ENCODE measurements at places on chromosomes 3 and 15.

- no peak for DNase-seq
Measured at GRCh38 chr3:191290311-191291025, 38.7 kb upstream of the CCDC50 start.

- DNase-seq, result no peak
Measured at GRCh38 chr3:169148448-169149348, 514.8 kb downstream of the MECOM start.

DNA sequence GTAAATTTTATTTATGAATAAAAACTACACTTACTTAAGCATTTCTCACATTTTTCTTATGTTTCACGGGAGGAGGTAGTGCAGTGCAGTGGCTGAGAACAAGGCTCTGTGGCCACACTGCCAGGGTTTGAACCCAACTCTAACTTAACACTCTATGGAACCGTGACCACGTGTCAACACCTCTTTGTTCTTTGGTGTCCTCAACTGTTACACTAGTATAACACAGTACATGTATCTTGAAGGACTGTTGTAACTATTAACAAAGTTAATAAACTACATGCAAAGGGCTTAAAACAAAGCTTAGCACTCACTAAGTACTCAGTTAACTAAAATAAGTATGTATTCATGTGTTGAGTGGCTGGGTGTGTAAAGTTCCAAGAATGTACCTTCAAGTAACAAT lies 19.5 kb downstream of the CD47 start:
- DNase-seq, result no peak

GRCh38 chr3:172096881-172097420 lies 57.6 kb downstream of the FNDC3B start:
- no peak for DNase-seq

DNA sequence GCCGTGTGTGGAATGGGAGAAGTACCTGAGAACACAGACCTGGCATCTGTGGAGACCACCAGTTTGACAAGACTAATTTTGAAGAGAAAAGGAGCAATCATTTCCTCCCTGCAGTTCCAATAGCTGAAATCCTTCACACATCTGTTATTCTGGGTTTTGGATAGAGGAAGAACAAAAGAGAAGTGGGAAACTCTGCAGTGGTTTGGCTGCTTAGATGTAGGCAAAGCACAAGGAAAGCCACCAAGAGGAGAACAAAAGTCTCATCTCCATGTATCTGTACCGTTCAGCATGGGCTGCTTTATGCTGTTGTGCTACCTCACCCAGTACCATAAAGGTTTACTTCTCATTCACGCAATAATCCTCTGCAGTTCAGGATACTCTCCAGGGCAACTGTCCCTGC lies 153.1 kb upstream of the COL8A1 start:
- no peak for DNase-seq

GRCh38 chr3:10824468-10824867 lies 8.4 kb downstream of the SLC6A11 start:
- no peak for DNase-seq

GRCh38 chr3:122415762-122416654 lies at the start of gene WDR5B:
Gene WDR5B (minus strand): TSS chr3:122416062. CDS start chr3:122415528, 534 bp downstream.
- DNase-seq, result peak; percentile 100

DNA sequence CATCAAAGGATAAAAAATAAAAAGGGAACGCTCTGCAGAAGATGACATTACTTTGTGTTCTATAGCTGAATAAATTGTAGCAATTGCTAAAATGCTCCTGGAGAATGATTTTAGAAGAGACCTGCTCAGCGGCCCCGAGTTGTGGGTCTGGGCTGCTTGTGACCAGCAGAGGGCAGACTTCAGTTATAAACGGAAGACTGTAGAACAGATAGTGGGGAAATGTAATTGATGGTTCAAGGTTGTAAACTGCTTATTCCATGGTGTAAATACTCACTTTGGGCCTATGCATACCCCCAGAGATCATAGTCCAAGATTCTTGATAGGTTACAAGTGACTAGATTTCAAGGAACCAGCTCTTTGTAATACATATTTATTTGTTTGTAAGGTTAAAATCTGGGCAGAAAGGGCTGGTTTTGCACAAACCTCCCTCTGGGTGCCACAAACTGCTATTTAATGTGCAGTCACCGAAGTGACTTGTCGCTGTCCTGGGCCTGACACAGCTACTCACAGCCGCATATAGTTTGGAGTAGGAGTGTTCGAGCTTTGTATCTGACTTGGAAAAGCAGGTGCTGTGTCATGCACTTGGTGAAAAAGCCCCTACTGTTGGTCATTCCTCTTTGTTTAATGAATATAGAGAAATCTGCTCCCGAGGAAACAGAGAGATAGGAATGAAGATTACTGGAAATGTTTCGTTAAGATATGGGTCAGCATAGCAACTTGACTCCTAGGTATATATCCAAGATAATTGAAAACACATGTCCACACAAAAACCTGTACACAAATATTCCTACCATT lies 34.7 kb upstream of the NDUFB4 start:
- peak; percentile 75 for DNase-seq

DNA sequence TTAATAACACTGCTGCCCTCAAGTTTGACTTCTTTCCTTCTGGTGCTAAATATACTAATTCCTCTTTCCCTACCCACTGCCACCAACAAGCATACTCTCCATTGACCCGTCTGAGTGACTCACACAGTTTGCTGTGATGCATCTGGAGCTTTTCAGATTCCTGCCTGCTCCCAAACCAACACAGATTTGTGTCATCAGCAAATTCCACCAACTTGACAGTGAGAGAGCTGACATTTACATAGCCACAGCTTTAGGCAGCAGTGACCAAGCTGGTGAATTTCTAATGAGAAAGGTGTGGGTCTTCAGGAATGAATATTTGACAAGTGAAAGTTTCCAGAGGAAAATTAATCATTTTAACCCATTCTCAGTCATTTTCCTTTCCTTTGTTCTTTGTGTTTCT lies 96.5 kb upstream of the PRICKLE2 start:
- DNase-seq, result no peak

DNA sequence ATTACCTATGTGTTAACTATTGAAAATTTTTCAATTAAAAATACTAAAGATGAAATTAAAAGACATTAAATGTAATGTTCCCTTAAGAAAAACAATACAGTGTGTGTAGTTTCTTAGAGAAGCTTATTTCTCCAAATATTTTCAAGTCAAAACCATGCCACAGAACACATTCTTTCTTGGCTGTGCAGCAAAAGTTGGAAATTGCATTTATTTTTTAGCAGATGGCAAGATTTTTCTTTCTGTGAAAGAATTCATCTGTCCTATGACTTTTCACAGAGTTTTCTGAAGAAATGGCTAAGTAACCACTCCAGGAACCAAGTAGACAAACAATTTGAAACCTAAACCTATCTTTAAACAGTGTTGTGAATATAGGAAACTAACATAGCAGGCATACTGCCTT lies 47.2 kb downstream of the IMPG2 start:
- no peak for DNase-seq

- no peak for DNase-seq
Measured at GRCh38 chr3:87426918-87427317, 150.5 kb upstream of the POU1F1 start.

- no peak for DNase-seq
Measured at GRCh38 chr15:87576486-87577176, 679.9 kb downstream of the NTRK3 start.

DNA sequence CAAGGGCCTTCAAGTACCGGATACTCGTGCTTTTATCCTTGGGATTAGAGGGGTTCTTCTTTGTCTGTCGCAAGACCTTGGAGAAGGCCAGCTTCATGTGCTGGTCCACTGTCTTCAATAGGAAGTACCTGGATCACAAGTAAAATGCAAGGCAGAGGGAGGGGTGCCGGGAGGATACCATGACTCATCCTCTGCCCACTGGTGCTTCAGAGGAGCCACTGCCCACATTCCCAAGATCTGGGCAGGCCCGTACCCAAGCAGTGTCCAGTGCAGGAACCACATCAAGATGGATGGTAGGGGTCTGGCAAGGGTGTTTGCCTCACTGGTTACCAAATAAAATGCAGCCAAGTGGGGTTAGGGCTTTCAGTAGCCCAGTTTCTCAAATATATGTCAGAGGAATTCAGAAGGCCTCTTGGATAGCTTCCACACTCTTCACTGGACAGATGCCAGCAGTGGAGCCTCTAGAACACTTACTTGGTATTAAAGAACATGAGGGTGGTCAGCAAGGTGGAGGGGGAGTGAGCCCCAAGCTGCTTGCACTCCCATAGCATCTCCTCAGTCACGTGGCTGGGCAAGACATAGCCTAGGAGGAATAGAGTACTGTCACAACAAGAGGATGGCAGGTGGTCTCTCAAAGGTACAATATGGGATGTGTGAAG lies 3.6 kb upstream of the IMPDH2 start:
- DNase-seq, result no peak

GRCh38 chr3:66299891-66300290 lies 79.1 kb downstream of the SLC25A26 start:
- no peak for DNase-seq

- no peak for DNase-seq
Measured at GRCh38 chr3:156264771-156265170, 144.4 kb downstream of the KCNAB1 start.

DNA sequence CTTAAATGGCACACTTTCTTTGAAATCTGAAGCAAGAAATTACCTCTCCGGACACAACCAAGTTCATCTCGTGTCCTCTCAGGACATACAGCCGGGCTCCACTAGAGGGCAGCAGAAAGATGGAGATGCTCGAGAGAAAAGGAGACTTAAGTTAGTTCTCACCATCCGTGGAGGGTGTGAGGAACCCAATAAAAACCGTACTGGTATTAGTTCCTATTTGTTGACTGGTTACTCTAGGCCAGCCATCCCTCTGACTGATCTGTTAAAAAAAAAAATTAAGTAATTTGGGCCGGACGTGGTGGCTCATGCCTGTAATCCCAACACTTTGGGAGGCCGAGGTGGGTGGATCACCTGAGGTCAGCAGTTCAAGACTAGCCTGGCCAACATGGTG lies 7.9 kb upstream of the CYP11A1 start:
- peak; percentile 91 for DNase-seq

GRCh38 chr15:76988867-76989780 lies 5.8 kb upstream of the PSTPIP1 start:
- DNase-seq, result peak; percentile 57

DNA sequence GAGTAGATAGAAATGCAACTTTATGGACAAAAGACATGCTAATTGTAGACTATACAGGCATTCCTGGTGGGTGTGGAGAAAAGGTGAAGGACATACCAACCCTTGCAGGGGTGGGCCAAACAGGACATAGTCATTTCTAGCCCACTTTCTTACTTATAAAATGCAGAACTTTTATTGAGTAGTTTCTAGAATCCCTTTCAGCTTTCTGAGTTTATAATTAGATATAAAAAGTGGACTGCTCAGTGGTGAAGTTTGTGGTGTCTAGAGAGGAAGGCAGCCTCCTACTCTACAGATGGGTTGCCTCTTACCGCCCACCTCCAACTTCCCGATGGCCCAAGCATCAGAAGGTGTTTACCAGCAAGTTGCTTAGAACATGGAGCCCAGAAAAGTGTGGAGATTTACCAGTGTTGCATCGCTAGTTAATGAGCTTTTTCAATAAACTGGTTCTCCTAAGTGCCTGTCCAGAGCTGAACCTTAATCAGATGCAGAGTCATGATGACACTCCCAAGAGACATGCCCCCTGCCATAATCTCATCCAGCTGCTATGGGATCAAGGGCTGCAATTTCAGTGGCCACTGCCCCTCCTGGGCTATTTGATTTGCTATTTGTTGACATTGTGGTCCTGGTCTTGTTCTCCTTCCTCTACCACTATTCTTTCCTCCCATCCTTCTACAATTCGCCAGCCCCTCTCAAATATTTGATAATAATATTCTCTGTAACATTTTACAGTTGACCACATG lies 77.5 kb upstream of the STRIT1 start:
- no peak for DNase-seq

DNA sequence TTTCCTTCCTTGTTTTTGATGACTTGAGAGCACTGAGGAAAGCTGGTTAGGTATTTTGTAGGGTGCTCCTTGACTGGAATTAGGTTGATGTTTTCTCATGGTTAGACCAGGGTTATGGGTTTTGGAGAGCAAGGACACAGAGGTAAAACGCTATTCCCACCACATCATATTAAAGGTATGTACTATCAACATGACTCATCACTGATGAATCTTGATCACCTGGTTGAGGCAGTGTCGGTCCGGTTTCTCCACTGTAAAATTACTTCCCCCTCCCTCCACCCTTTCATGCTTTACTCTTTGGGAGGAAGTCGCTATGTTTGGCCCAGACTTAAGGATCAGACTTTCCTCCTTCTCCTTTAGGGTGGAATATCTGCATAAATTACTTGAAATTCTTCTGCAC lies 201.6 kb downstream of the EDEM1 start:
- no peak for DNase-seq

DNA sequence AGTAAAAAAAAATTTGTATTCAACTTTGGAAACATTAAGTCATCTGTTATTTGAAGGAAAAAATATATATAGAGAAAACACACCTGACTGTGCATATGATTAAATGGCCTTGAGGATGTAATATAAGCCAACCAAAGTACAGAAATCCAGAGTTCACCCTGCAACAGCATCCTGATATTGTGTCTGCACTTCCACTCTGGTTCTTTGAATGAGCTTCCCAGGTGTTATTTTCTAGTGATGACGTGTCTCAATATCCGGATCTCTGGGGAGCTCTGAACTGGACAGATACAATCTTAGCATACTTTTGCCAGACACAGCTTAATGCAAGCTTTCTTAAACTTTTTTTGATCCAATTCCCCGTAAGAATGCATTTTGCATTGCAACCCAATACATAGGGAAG lies 19.5 kb upstream of the PIK3CB start:
- DNase-seq, result no peak

- DNase-seq, result no peak
Measured at GRCh38 chr15:93997071-93997658, 234.2 kb upstream of the MCTP2 start.

GRCh38 chr3:136928240-136928639 lies 29.5 kb upstream of the IL20RB start:
- DNase-seq, result no peak

DNA sequence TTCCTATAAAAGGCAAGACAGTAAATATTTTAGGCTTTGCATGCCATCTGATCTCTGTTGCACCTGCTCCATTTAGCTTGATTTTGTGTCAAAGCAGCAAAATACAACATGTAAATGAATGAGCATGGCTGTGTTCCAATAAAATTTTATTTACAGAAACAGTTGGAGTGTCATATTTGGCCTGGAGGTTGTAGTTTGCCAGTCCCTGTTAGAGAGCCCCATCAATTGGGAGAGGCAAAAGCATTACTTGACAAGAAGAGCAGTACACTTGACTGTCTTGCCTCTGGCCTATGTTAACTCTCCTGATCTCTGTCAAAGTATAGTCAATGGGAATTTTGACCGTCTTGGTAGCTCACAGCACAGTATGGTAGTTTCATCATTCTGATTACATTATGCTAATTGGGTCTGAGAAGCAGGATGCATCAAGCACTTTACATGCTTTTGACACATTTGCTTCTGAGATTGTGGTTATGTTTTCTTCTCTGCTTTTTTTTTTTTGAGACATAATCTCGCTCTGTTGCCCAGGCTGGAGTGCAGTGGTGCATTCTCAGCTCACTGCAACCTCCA lies 35.4 kb downstream of the SLC28A2 start:
- no peak for DNase-seq

GRCh38 chr3:51642462-51642861 lies 28.6 kb upstream of the TEX264 start:
- DNase-seq, result no peak
